ENCODE measurements at places on chromosomes 5 and 9.

DNA sequence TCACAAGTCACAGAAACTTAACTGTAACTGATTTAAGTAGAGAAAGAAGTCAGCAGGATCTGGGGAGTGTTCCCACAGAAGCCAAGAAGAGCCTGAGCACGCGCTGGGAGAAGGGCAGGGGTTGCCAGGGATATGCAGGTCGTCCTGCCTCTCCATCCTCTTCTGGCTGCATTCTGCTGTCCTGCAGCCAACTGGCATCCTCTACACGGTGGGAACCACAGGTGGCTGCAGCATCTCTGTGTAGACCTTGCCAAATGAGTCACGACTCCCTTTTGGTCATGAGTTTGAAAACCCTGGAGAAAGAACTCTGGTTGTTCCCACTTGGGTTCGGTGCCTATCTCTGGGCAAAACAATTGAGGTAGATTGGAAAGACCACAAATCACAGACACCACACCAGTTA is 38.4 kb upstream of the PCA3 start:
- DNase-seq: no peak

DNA sequence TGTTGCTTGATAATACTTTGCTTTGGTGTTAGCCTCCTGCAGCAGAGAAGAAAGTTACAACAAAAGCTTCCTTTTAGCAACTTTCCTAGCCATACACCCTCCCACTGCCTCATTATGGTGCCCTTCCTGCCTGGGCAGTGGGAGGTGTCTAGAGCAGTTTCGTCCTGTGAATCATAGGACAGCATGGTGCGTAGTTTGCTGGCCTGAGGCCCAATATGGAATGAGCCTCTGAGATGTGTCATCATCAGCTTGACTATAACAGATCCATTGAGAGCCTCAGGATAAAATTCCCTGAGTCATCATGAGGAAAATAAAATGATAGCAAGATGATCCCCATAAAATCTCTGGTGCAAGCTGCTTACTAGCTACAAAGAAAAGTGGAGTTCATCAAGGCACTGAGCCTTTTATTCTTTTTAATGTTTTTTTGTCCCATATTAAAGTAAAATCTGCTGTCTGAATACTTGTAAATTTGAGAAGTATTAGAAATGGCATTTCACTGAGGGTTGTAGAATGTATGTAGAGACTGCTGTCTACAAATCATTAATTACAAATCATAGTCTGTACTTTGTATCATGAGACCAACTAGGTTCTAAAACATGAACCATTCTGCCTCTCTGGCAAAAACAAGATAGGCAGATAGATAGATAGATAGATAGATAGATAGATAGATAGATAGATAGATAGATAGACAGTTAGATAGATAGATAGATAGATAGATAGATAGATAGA is 303.0 kb upstream of the PDE4D start:
- DNase-seq: peak; percentile 87

DNA sequence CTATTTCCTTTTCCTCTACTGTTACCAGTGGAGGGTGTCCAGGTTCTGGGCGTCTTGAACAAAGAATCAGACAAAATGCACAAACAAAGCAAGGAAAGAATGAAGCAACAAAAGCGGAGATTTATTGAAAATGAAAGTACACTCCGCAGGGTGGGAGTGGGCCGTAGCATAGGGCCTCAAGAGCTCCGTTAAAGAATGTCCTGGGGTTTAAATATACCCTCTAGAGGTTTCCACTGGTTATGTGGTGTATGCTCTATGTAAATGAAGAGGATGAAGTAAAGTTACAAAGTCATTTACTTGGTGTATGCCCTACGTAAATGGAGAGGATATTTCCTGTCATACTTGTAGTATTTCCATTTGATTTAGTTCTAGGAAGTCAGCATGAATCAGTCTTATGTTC is 113.5 kb upstream of the MRPS30 start:
- no peak for DNase-seq

DNA sequence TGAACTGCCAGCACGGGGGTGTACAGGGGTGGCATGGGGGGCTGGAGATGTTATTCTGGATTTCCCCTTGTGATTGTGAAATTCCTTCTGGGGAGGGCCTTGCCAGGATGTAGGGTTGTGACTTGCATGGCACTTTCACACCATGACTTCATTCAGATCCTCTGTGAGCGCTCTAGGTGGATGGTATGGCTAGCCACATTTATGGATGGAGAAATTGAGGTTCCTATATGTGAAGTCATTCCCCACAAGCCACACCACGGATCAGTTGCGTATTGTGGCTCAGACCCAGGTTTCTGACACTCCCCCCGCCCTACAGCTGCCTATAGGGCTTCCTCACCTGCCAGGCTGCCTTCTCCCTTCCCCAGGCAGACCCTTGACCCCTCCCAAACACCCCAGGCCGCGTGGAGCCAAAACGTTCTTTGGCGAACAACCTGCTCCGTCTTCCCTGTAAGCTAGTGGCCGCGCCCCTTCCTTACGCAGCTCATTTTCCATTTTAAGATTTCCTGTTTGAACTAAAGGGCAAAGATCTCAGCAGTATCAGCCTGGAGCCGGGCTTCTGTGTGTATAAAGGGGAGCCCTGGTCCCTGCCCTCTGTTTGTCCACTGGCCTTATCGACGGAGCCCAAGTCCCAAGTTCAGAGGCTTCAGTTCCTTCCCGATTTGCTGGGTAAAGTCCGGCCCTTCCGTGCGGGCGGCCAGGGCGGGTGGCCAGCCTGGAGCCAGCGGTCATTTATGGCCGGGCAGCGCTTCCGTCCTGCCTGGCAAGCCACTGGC is 97.8 kb upstream of the KLF4 start:
- DNase-seq: peak; percentile 41

DNA sequence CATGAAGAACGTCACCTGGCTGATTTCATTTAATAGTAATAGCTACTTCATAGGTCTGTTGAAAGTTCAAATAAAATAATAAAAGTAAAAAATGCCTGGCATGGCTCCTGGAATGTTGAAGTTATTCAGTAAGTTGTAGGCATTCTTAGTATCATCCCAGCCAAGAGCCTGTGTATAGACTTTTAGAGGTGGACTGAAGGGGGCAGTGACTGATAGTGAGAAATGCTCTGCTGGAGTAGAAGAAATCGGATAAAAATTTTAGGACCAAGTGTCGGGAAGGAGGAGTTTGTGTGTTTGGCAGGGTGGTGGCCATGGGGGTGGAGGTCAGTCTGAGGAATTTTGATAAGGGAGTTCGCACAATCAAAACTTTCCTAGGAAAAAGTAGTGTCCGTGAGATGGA is 3.6 kb downstream of the ZFP2 start:
- no peak for DNase-seq

DNA sequence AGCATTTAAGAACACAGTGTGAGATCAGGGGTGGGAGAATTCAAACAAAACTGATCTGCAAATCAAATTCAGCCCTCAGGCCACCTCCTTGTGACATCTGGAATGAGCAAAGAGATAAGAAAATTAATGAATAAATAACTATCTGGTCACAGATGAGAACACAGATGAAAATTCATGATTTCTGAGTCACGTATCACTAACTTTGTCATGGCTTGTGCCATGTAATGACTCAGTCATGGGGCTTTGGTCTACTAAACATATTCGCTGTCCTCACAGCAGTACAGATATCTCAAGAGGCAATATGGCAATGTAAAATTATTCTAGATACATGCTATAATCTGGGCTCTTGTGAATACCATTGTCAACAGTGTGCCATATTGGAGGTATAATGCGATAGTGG is 274.4 kb downstream of the MAN2A1 start:
- peak; percentile 4 for DNase-seq

- DNase-seq: no peak
Observed at GRCh38 chr5:65800775-65801174, 78.8 kb downstream of the NLN start.

- DNase-seq: no peak
Observed at GRCh38 chr5:131289738-131290137, 25.9 kb downstream of the CDC42SE2 start.

DNA sequence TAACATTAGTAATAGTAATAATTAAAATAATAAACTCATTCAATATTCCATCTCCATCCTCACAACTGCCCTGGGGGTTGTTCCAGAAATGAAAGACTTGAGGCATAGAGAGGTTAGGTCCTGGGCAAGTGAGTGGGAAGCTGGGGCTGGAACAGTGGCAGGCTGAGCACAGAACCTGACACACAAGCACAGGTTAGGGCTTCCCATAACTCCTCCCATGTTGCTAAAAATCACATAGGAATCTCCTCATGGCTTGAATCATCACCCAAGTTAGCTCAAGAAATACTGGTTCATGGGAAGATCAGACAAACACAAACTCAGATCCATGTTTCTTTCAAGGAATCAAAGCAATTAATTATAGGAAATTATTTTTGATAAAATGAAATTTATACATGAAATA is 487.7 kb downstream of the SEMA5A start:
- no peak for DNase-seq

DNA sequence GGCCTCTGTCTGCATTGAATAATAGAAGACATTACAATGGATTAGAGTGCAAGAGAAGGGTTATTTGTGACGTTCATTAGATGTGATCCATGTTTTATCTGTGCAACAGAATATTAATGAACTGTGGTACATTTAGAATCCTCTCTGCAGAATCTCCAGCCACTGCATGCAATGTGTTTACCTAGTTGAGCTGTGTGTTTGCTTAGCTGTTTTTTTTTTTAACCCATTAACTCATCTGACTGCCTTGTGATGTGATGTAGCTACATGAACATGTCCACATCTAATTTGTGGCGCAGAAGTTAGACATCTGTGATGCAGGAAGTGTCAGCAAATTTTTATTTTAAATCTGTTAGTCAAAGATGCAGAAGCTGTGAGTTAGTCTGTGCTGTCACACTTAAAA is 236.9 kb downstream of the CD180 start:
- DNase-seq: no peak

DNA sequence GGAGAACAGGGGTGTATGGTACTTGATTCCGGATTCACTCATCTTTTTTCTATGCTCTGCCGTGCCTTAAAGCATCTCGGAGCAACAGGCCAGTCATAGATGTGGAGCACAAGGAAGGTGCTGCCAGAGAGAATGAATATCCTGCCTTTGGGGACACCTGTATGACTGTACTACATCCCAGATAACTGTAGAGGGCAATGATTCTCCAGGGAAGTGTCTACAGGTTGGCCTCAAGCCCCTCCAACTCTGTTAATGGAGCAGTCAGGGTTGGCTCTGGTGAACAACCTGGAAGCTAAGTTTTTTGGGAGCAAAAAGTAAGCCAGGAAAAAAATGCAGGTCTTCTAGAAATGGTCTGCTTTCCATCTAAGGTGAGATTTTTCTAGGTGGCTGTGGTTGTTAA is 71.0 kb downstream of the NREP start:
- no peak for DNase-seq

GRCh38 chr9:126057121-126057825 is 269.4 kb upstream of the MVB12B start:
- DNase-seq: no peak

GRCh38 chr5:134228624-134229023 is 2.8 kb upstream of the PPP2CA start:
- DNase-seq: no peak

DNA sequence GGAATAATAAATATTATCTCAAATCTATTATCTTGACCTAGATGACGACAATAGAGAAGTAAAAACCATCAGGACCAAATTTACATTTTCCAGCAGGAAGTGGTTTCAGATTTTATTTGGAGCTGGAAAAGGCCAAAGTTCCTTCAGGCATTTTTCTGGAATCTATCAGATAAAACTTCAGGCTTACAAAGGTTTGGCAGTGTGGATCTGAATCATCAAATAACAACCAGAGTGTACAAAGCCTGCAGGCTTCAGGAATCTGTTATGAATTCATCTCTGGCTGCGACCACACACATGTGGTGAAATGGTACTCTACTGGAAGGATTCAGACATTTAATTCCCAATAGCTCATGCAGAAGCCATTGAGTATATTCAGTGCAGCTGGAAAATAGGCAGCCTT is 726.4 kb upstream of the GRAMD2B start:
- DNase-seq: no peak

- no peak for DNase-seq
Observed at GRCh38 chr5:103472830-103473229, 89.8 kb downstream of the NUDT12 start.

- DNase-seq: no peak
Observed at GRCh38 chr5:146734936-146735577, 143.5 kb downstream of the PPP2R2B start.

- peak; percentile 2 for DNase-seq
Observed at GRCh38 chr9:17021387-17021970, 113.4 kb upstream of the CNTLN start.

DNA sequence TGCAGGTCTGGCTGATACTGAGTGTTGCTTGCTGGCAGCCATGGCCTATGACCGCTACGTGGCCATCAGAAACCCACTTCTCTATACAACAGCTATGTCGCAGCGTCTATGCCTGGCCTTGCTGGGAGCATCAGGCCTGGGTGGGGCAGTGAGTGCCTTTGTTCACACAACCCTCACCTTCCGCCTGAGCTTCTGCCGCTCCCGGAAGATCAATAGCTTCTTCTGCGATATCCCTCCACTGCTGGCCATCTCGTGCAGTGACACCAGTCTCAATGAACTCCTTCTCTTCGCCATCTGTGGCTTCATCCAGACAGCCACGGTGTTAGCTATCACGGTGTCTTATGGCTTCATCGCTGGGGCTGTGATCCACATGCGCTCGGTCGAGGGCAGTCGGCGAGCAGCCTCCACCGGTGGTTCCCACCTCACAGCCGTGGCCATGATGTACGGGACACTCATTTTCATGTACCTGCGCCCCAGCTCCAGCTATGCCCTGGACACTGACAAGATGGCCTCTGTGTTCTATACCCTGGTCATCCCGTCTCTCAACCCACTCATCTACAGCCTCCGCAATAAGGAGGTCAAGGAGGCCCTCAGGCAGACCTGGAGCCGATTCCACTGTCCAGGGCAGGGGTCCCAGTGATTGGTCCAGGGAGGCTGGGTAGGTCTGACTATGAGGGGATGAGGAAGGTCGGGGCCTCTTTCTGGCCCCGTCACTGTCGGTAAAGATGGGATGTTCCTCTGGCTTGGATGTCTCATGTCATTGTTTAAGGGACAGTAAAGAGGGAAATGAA is 718 bp downstream of the OR5C1 start:
- DNase-seq: no peak

GRCh38 chr5:128015478-128015877 is 68.1 kb upstream of the SLC12A2 start:
- DNase-seq: no peak

DNA sequence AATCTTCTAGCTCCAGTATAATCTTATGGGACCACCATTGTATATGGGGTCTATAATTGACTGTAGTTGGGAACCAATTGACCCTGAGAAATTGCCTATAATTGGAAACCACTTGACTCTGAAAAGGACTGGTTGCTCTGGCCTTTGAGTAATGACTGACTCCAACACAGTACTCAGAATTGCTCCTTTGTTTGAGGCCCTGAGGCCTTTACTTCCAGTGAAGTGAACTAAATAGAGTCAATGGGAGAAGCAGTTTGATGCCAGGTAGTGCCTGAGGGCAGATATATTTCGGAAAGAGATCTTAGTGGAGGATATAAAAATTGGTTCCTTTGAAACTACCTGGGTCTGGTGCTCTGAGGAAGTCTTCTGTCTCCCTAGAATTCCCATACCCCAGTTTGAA is 16.0 kb upstream of the TMEM171 start:
- no peak for DNase-seq

- DNase-seq: no peak
Observed at GRCh38 chr9:111158363-111158762, 120.1 kb upstream of the LPAR1 start.
